GOT3 (cell line): ENCODE measurements at places on chromosomes 7 and 10.

- no peak for DNase-seq
Measured at GRCh38 chr7:98816967-98817710, 52.7 kb downstream of the TMEM130 start.

DNA sequence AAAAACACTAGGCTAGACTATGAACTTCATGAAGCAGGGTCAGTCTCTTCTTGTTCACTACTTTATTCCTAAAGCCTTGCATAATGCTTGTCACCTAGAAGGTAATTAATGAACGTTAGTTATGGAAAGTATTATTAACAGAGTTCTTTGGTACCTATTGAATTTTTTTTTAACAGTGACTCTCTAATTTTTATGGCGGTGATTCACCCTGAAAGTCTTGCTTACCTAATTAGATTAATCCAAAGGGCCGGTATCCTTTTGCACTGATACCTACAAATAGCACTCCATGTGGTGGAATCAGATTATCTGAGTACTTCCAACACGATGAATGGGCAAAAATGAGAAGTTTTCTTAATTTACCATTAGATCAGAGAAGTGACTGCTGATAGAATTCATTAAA lies 31.7 kb downstream of the STAM start:
- no peak for DNase-seq

- no peak for DNase-seq
Measured at GRCh38 chr7:55594414-55594813, 22.1 kb upstream of the VOPP1 start.

- DNase-seq: no peak
Measured at GRCh38 chr10:111873621-111874135, 309.9 kb downstream of the GPAM start.

- no peak for DNase-seq
Measured at GRCh38 chr10:128781637-128782036, 655.4 kb upstream of the MKI67 start.

DNA sequence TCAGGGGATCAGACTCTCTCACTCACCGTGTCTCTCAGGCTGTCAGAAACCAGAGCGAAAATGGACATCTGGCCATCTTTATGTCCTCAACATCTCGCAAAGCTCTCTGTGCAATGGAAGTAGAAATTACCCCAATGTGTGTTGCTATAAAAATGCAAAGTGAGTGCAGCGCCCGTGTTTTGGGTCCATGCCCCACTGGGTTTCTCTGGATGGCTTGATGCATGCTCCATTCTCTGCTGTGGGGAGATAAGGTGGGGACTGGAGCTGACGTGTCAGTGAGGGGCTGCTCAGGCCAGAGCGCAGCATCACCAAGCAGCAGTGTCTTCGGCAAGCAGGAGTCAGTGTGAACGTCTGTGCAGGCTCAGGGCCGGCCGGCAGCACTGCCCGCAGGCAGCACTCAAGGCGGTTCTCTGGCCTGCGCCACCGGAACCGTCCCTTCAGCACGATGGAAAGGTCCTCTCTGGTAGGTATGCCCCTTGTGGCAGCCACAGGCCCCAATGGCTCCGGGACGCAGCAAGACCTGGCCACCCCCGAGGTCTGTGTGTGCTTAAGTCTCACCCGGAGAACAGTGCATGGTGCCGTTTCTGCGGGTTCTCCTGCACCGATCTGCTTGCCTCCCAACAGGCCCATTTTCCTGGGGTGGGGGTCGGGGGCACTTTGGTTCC lies 30.2 kb downstream of the WDR86 start:
- no peak for DNase-seq

- no peak for DNase-seq
Measured at GRCh38 chr10:36448760-36449691, 676.4 kb upstream of the ANKRD30A start.

DNA sequence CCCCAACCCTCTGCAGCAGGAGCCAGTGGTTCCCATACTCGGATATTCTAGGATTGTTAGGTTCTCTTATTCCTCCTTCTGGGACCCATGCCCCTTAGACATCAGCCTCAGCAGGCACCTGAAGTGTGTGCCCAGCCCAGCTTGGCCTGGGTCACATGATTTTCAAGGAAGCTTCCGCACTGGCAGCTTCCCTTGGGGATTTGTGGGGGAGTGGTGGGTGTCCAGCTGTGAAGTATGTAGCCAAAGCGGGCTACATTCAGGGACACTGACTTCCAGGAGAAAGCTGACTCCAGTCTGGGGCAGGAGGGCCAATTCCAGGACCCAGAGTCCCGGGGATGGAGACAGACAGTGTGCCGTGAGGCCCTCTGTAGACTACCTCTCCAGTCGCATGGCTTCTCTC lies 1.3 kb downstream of the LDB1 start:
- no peak for DNase-seq

DNA sequence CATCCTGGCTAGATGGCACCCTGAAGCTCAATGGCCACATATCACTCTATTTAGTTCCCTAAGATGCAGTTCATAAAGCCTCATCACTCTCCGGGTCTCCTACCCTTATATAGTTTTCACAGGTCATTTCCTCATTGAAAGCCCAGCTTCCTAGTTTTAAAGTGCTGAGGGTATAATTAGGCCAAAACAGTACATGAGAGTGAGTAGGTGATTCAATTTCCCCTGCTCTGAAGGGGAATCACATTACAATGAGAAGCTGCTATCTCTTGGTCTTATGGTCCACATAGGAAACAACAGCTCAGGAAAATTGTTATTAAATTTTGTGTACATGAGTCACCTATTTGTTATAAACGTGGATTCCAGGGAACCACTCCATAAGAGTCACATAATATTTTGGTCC lies 162.0 kb downstream of the SEMA3E start:
- no peak for DNase-seq

- no peak for DNase-seq
Measured at GRCh38 chr7:41835976-41836530, 133.2 kb upstream of the INHBA start.

DNA sequence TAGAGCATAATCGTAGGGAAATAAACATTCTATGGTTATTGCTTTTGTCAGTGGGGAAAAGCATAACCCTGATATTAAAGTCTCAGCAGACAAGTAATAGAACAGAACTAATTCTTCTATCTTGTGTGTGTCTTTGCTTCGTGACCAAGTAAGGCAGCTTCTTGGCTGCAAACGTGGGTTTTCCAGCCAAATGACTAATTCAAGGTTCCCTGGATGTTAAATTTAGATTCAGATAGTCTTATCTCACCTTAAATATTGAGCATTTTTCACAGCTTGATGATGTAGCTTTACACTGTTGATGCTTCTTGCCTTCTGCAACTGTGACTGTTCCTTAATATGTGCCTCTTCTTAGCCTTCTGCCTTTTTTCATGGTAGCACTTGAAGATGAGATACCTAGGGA lies 113.0 kb downstream of the EXOC4 start:
- DNase-seq: no peak

GRCh38 chr10:29055101-29055500 lies 233.8 kb upstream of the LYZL1 start:
- no peak for DNase-seq

DNA sequence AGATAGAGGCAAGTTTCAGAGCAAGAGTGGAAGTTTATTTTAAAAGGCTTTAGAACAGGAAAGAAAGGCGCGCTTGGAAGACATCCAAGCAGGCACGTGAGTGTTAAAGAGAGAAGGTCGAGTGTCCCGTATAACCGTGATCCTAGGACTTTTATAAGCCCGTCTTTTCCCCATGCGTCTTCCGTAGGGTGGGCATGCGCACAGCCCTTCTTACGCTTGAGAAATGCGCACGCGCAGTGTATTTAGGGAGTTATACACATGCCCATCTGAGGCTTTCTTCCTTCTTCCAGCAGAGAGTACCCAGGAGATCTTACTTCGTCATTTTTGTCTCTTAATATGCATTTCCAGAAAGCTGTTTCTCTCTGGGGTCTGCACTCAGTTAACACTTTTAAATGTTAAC lies 52.4 kb downstream of the CALD1 start:
- DNase-seq: no peak

GRCh38 chr7:8035192-8035591 lies 66.6 kb downstream of the GLCCI1 start:
- no peak for DNase-seq

GRCh38 chr10:94287336-94287735 lies 75.4 kb downstream of the NOC3L start:
- DNase-seq: no peak

- DNase-seq: no peak
Measured at GRCh38 chr10:101043363-101043707, 12.3 kb downstream of the SFXN3 start.

GRCh38 chr7:71754828-71755227 lies 622.9 kb downstream of the GALNT17 start:
- no peak for DNase-seq

GRCh38 chr10:127413326-127413725 lies 135.8 kb upstream of the NPS start:
- DNase-seq: no peak

DNA sequence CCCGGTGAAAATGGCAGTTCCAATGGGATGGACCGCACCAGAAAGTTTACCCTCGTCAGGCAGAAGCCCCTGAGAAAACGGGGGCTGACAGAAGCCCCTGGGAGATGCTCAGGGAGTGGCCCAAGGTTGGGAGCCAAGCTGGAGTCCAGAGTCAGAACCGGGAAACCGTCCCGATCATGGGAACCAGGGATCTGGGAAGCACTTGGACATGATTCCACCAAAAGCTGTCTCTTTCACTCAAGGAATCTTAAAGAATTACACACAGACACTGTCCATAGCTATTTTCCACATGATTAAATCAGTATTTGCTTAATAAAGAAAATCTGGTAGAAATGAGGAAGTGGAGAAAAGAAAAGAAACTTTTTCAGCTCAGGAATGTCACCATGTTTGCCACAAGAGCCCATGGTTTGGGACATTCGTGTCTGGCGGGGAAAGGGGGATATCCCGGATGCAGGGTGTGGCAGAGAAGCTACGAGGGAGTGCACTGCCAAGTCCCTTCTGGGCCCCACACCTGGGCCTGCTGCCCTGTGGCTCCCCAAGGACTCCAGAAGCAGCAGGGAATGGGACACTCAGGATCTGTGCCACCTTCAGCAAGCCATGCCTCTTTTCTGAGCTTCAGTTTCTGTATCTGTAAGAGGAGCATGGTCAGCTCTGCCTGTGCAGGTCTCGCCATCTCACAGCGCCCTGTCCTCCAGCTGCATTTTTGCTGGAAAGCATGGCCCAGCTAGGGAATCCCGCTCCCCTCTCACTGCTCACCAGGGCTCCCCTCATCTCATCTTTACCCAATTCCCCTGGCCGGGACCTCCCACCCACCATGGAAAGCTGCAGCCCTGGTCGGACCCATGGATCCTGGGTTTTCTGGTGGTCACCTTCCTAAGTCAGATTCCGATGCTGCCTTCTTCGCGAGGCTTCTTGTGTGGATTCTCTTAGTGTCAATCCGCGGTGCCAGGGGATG lies 225.1 kb upstream of the GRB10 start:
- DNase-seq: no peak

GRCh38 chr7:113015034-113015645 lies 71.5 kb downstream of the GPR85 start:
- no peak for DNase-seq

DNA sequence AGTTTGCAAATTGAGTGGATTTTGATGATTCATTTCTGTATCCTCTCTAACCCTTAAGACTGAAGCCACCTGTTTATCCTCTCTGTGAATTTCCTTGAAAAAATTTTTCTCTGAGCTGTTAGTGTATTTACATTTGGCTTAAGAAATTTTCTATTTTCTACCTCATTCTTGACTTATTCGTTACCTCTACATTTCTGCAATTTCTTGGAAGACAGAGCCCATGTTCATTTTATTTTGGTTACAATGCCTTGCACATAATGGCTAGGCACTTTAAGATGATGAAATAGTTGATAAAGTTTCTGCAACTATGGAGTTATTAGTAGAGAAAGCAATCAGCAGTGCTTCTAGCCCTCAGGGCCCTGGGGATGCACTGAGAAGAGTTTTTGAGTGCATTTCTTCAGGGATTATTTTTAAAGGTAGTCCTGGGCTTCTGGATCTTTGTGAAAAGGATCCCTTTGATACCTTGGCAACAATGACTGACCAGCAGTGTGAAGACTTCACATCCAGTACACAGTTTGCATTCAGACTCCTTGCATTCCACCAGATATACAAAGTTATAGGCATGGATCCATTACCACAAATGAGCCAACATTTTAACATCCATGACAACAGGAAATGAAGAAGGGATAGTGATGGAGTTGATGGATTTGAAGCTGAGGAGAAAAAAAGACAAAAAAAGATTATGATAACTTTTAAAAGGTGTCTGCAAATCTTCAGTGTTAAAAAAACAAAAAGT lies 68.2 kb downstream of the CH25H start:
- no peak for DNase-seq

DNA sequence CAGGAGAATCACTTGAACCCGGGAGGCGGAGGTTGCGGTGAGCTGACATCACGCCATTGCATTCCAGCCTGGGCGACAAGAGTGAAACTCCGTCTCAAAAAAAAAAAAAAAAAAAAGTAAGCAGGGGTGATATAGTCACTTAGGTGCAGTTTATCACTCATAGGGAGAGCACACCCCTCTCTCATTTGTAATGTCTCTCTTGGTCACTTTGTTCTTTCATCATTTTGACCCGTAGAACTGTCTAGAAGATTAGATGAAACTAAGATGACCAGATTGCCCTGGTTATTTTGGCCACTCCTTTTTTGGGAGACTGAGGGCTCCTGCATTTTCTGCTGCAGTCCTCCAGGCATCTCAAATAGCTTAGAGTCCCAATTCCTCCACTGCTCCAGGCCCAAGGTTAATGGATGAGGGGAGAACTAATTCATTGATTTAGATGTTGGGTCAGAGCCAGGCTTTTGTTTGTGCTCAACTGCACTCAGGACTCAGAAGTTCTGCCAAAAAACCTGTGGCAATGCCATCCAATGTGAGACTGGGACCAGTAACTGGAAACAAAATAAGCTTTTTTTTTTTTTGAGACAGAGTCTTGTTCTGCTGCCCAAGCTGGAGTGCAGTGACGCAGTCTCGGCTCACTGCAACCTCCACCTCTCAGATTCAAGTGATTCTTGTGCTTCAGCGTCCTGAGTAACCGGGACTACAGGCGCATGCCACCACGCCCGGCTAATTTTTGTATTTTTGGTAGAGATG lies 50.0 kb upstream of the CAMK1D start:
- no peak for DNase-seq

GRCh38 chr7:22292531-22292930 lies 64.4 kb downstream of the RAPGEF5 start:
- no peak for DNase-seq

- DNase-seq: no peak
Measured at GRCh38 chr7:149752646-149753045, 20.7 kb downstream of the ZNF467 start.

DNA sequence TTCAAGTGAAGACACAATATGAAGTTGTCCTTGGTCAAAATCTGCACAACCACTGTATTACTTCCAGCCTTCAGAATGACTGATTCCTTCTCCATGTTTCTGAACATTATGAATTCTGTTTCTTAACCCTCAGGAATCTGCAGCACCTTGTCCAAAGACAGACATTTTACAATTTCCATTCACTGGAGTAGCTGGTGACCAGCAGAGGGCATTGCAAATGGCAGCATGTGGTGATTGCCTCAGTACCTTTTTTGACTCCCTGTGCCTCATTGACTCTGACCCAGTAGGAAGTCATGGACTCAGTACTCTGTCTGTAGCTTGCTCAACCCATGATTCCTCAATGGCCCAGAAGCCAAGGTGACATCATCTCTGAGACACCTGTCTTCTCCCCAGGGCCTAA lies 879 bp upstream of the VPS41 start:
- no peak for DNase-seq

- DNase-seq: no peak
Measured at GRCh38 chr10:117457071-117457810, 82.0 kb upstream of the PDZD8 start.
